ENCODE measurements at places on chromosomes 2 and 18.

DNA sequence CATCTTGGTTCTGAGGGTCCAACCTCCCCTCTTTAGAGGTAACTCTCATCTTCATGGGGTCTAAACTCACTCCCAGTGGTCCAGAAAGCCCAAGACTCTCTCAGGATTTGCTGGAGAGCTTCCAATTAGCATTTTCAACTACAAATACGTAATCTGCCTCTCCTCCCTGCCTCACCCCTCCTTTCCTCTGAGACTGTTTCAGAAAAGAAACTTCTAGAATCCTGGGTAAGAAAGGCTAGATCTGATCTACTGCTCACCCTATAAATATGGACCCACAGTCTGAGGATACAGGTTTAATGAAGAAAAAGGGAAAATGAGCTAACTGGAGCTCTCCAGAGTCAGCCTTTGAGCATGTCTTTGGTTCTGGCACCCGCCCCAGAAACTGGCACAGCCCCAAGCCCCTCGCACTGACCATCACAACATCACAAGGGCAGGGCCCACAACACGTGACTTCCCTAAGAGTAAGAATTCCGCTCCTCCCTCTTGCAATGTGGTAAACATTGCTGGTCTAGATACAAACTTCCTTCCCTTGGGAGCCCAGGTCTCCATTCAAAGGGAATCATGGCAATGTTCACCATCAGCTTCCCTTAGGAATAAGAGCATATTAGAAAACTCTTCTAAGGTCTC lies 21.7 kb upstream of the IHH start:
- DNase-seq: no peak

DNA sequence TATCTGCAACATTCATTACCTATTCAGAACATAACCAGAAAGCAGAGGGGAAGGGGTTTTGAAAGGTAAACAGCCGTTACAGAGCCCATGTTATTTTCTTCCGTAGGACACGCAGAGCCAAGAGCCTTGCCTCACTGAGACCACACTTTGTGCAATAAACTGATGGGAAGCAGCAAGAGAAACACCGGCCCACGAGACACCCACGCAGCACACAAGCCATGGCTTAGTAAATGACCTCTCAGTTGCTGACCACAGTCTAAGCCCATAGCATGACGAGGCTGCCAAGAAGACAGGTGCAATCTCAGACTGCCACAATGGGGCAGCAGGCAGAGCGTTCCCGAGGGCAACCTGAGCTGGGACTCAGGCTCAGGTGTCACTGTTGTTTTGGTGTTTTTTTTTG lies 59.6 kb downstream of the CABYR start:
- DNase-seq: no peak

DNA sequence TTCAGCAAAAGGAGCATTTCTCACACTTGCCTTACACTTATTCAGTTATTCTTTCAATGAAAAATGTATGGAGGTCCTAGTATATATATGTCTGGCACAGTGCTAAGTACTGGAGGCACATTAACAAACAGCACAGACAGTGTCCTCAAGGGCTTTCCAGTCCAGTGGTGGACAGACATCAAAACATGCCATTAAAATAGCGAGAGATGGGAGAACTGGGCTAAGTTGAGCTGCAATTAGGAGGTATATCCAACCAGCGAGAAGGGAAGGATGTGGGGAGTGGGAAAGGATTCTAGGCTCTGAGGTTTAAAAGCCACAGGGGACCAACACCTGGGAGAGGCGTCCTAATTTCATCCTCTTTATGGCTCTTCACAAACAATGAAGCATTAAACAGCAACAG lies 127.5 kb upstream of the TTC39C start:
- no peak for DNase-seq

DNA sequence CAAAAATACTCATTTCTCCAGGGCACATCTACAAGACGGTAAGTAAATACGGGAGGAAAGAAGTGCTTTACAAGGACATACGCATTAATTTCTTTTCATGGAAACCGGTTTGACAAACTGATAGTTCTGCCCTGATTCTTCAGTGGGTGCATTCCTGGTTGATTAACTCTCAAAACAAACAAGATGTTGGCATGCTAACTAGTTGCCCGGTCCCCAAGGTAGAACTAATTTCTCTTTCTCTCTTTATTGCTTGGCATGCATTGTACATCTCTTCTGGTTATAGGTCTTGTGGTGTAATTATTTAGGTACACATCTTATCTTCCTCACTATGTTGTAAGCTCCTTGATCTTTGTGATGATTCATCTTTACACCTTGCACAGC lies 46.9 kb upstream of the SPATS2L start:
- DNase-seq: no peak

DNA sequence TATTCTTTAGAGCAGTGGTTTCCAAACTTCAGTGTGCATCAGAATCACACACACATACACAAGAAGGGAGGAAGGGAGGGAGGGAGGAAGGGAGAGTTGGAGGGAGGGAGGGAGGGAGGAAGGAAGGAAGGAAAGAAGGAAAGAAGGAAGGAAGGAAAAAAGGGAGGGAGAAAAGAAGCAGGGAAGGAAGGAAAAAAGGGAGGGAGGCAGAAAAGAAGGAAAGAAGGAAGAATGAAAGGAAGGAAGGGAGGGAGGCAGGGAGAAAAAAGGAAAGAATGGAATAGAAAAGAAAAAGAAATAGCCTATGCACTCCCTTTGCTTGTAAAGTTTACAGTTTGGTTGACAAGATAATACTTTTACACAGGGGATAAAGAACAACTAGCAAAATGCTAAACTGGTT lies 96.3 kb upstream of the BCL11A start:
- no peak for DNase-seq

- no peak for DNase-seq
Measured at GRCh38 chr2:43158259-43158880, 68.0 kb downstream of the ZFP36L2 start.

DNA sequence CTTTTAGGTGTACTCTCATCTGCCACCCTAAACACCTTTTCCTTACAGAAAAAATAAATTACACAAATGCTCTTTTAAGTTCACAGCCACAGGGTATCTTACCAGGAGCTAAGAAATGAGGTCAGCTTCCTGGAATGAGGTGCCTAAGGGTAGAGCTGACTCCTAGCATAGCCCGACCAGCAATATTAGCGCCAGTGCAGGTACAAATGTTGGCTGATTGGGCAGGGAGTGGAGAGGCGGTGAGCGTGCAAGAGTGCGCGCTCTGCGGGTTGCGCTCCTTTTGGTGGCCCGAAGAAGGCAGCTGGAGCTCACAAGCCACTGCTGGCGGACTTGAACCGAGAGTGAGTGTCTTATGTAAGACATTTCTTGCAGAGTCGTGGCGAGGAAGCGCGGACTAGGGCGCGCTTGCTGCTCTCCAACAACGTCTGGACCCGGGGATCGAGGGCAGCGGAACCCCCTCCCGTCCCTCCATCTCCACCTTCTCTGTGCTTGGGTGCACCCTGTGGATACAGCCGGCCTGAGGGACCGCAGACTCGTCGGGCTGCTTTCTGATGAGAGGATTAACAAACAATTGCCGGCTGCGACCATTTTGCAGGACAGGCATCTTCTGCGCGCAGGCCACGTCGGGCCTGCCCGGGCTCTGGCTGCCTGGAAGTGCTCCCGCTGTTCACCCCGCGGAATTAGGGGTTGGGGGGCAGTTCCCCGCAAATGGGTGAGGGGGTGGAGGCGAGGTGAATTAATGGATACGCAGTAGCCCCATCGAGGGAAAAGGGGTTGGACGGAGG lies 17.3 kb downstream of the BOLA3 start:
- no peak for DNase-seq

- DNase-seq: no peak
Measured at GRCh38 chr2:37318401-37318800, 6.2 kb downstream of the PRKD3 start.

DNA sequence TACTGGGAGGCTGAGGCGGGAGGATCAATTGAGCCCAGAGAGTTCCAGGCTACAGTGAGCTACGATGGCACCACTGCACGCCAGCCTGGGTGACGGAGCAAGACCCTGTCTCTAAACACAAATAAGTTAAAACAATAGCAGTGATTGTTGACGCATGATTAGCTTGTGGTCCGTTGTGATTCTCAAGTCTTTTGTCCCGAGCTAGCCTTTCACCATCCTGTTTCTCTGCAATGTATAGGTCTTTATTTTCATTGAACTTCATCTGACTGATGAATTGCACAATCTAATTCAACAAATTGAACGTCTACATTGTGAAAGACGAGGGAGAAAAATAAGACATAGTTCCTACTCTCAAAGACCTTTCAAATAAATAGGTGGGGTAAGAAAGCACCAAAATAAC lies 8.8 kb upstream of the FZD7 start:
- no peak for DNase-seq

DNA sequence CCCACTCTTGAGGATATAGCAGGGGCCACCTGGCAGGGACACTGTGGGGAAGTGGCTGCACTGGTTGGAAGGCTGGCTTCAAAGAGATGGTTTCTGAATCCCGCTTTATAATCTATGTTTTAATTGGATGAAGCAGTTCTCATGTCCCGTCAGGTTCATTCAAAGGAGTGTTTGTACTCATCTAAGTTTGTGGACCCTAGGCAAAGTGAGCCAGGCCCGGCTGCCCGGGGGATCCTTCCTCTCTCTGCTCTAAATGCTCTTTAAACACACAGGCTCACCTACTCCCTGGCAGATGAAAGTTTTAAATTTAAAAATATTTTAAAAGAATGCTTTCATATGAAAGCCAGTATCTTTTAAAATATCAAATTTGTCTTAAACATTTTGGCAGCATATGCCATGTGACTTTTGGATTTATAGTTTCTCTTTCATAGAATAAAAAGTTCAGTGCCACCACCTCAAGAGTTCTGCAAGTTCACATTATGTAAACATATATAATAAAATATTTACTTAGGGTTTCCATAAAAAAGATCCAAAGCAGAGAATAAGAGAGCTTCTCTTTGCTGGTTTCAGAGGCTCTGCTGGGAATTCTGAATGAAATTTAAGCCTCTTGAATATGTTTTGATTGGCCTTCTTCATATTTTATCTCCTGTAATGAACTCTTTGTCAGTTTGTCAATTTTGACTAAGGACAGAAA lies 143.5 kb upstream of the ALPP start:
- no peak for DNase-seq

- DNase-seq: peak; percentile 44
Measured at GRCh38 chr2:42944779-42945415, 152.5 kb upstream of the HAAO start.

GRCh38 chr2:71629771-71630453 lies 176.6 kb downstream of the DYSF start:
- no peak for DNase-seq

- DNase-seq: no peak
Measured at GRCh38 chr2:136075476-136075875, 42.5 kb downstream of the CXCR4 start.

GRCh38 chr2:189298038-189298437 lies 118.5 kb upstream of the COL5A2 start:
- DNase-seq: no peak

DNA sequence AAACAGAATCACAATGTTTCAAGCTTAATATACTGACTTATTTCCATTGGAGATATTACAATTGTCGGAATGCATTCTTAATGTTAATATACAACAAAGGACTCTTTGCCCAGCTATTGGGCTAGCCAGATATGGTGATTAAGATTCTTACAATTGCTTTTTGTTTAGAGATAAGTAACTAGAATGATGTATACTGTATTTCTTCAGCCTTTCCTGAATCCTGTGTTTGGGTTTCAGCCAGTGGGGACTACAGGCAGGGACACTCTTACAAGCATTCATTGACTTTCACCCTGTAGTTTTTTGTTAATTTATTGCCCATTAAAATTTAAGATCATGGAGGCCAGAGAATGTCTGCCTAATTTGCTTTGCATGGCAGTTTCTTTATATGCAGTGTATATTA lies 254.1 kb upstream of the TMEFF2 start:
- DNase-seq: no peak

Measured in SW 1271 (cell line).